ENCODE measurements at places on chromosomes 7 and 10.
A peak's percentile ranks its signal among the peaks of the same experiment; 100 is the strongest.

DNA sequence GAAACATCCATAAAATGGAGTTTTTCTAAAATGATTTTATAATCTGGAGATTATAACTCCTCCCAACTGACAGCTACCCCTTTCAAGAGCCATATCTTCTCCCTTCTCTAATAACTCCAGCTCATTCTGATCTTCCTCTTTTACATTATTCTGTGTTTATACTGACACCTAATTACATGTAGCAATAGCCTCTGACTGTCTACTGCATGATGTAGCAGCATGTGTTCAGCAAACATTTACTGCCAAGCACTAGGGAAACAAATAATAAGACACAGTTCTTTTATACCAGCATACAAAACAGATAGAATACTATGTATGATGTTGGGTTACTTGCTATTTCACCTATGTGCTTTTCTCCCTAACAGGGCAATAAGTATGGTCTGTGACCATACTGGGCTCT is 20.7 kb downstream of the RBM28 start:
- DNase-seq, result no peak

DNA sequence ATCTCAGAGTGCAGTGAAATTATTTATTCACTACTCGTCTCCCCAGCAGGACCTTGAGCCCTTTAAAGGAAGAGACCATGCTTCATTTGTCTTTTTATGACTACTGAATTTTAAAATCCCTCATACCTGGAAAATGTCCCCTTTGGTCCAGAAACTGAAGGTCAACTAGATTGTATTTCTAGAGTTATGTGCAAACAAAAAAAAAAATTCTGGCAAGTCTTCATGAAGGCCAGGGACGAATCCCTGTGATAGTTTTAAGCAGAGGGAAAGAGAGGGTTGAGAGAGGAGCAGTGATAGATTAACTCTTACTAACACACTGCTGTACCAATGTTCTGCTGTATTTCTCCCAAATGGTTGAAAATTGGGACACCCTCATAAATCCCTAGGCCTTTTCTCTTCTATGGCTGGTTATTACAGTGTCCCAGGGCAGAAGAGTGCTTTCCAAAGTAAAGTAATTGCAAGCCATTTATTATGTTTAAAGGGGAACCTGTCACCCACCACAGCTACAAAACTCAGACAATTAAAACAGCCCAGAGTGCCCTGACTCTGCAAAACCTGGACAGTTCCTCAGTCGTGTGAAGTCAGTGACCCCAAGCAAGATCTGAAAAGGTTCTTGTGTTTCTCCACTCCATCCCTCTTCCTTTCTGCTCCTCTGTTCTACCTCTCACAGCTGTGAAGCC is 182.8 kb upstream of the AOAH start:
- no peak for DNase-seq

- DNase-seq, result peak; percentile 55
Measured at GRCh38 chr7:22864855-22865601, 42.4 kb upstream of the TOMM7 start.

DNA sequence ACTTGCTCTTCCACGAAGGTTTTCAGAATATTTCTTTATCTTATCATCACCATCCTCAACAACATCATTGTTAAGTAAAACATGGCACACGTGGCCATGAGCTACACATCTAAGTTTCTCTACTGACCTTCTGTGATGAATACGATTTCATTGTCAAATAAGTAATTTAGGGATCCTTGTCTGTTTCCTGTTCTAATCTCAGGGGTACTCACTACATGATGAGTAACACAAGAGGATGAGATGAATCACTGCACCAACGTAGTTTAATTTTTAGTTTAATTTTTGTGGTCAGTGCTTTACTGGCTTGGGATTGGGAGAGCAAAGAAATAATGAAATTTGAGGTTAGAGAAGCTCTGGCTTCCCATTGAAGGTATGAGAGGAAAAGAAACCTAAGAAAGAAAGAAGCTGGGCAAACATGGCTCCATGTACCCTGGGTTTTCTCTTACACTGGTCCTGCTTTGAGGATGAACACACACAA is 461.9 kb upstream of the KLF6 start:
- DNase-seq, result no peak

- DNase-seq, result no peak
Measured at GRCh38 chr10:59047957-59048618, 128.4 kb upstream of the PHYHIPL start.

GRCh38 chr7:11221984-11222383 is 248.3 kb downstream of the PHF14 start:
- no peak for DNase-seq

GRCh38 chr7:103685646-103686045 is 239.6 kb upstream of the SLC26A5 start:
- no peak for DNase-seq

DNA sequence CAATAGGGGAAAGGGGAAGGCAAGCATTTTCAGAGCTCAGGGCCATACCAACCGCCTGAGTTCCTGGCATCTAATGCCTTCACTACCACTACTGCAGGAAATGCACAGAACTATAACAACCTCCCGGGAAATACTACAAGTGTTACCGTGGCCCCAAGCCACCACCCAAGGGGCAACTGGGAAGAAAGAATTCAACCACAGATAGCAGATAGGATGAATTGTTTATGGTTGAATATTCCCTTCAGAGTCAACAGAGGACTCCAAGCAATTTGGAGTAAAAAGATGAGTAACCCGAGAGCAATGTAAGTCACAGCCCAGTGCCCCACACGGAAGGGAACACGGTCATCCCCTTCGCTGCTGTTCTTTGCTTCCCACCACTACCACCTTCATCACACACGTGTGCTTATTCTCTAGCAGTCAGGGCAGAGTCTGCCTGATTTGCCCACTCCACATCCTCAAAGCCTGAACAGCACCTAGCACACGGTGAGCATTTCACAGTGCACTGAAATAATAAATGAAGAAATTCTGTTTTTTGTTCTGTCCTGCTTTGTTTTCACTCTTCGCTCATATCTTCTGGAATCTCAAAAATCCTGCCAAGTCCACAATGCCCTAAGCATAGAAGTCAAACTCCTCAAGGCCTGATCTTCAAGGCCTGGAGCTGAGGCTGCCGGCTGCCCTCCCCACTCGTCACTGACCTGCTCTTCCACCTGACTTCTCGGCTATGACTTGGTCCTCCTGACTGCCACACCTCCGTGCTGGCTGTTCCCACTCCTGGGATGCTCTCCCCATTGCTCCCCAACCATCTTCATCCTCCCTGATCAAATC is 221.1 kb downstream of the KCNMA1 start:
- DNase-seq, result peak; percentile 78

GRCh38 chr10:89550509-89550908 is 15.1 kb upstream of the SLC16A12 start:
- no peak for DNase-seq

- DNase-seq, result no peak
Measured at GRCh38 chr7:129351320-129351719, 82.9 kb upstream of the STRIP2 start.

DNA sequence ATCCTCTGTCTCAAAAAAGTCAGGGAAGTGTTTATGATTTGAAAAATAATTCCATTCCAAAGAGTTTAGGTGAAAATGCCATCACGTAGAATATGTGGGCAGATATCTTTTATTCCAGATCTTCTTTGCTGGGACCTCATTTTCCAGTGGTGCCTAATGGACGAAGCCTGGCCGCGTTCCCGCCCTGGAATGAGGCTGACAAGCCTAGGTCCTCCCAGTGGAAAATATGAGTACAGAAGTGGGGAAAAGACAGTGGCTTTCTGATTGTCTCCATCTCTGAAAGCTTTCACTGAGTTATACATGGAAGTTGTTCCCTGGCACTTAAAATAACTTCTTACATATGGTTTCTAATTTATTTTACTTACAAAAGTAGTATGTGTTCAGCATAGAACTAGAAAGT is 139.4 kb downstream of the TACC2 start:
- DNase-seq, result no peak

- DNase-seq, result no peak
Measured at GRCh38 chr10:86500846-86501245, 20.7 kb downstream of the WAPL start.

DNA sequence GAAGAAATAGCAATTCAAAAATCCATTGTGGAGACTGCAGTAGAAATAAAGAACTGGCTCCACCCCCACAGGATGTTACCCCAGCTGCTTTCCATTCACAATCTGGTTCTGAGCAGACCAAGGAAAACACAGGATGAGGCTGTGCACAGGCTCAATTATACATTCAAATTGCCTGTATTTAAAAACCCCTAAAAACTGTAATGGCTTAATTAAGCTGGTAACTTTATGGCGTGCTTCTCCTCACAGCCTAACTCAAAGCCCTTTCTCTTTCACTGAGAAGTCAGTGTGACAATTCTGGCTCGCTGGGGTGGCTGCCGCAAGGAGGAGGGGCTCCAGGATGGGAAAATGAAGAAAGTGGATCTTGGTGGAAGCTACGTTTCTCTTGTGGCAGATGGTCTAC is 1191.1 kb downstream of the SORCS1 start:
- no peak for DNase-seq

DNA sequence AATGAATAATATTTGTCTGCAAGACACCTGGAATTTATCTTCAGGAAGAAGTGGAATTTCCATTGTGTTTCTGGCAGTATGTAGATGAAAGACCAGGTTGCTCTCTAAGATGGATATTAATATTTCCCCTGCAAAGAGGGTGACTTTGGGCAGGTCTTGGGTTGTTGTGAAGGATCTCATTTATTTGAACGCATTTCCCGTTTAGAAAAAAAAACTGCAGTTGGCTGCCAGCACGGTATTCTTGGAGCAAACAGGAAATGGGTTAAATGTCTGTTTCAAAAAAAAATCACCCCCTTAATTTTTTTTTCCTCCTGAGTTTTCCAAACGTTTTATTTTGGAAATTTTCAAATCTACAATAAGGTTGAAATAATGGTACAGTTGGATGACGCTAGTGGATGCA is 11.5 kb downstream of the EIF4H start:
- no peak for DNase-seq

- no peak for DNase-seq
Measured at GRCh38 chr7:74193054-74193453, 16.8 kb upstream of the LAT2 start.

DNA sequence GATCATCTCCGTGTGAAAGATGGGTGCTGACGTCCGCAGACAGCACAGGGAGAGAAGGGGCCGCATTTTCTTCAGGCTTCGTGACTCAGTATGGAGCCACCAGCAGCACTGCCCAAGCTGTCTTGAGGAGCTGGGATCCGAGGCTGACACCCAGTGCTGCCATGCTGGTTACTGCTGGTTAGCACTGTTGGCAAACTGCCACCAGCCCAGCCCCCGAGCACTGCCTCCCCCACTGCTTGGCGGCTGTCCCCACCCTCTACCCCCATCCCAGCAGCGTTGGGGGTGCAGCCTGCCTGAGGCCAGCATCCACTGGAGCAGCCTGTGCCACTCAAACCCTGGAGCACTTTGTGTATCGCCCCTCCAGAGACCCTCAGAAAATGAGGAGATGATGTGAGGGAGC is 35.8 kb upstream of the EN2 start:
- DNase-seq, result no peak

GRCh38 chr10:5282137-5282536 is 82.6 kb upstream of the UCN3 start:
- no peak for DNase-seq

- DNase-seq, result no peak
Measured at GRCh38 chr10:16987976-16988610, 141.5 kb downstream of the CUBN start.

GRCh38 chr7:90879924-90880323 is 283.8 kb downstream of the CDK14 start:
- no peak for DNase-seq

DNA sequence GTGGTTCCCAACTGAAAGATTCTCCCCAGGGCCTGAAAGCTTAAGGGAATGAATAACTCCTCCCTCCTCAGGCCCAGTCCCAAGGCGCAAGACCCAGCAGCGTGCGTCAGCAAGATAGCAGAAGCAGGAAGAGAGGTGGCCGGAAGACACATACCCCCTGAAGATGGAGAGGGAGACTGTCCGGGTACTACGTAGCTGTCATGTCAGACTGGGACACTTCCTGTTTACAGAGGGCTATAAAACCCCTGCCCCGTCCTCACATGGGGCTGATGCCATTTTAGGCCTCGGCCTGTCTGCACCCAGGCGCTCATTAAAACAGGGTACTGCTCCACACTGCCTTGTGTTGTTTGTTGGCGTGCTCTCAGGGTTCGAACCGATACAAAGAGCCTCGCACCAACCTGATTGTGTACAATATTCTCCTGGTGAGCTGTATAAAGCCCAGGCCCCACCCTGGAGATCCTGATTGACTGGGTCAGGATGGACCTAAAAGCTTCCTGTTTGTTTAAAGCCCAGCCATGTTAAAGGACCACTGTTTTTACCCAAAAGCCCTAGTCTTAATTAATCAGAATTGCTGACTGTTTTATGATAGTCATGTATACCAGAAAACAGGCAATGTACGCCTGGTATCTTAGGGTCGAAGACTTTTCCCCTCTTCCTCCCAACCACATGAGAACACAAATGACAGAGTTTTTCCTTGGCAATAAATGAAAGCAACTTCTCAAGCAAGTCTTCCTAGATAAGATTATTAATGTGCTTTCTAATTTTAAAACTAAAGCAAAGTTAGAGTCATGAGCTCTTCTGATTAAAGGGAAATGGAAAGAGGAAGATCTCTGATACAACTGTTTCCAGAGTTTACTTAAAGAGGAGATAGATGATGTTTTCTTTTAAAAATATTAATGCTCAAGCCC is 251.5 kb downstream of the DOCK4 start:
- DNase-seq, result peak; percentile 60

- no peak for DNase-seq
Measured at GRCh38 chr7:79478386-79478785, 24.9 kb upstream of the MAGI2 start.

GRCh38 chr7:80386686-80387085 is 125.2 kb downstream of the GNAT3 start:
- no peak for DNase-seq

DNA sequence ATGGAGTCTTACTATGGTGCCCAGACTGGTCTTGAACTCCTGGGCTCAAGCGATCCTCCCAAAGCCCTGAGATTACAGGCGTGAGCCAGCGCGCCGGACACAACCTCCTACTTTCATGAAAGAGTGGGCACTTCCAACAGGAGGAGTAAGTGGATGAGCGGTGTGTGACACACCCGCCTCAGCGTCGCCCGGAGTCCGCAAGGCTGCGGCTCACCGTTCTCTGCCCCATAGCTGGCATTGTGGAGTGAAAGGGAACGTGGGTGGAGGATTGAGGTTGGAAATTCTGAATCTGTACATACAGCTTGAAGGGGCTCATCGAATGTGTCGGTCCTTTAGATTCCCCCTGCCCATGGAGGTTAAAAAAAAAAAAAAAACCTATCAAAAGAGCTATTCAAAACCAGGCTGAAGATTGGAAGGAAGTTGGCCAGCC is 524 bp upstream of the PRXL2A start:
- peak; percentile 77 for DNase-seq

- DNase-seq, result peak; percentile 49
Measured at GRCh38 chr10:43046288-43046991, 30.4 kb upstream of the RET start.

GRCh38 chr10:24597426-24597825 is 126.3 kb downstream of the ARHGAP21 start:
- no peak for DNase-seq

- DNase-seq, result no peak
Measured at GRCh38 chr7:20793248-20793647, 6.6 kb upstream of the SP8 start.

GRCh38 chr10:11625019-11625735 is 13.7 kb upstream of the USP6NL start:
- no peak for DNase-seq

Measured in islet precursor cell (in vitro differentiated cells).